ENCODE measurements at places on chromosomes 1 and 21.

GRCh38 chr1:202311875-202312635 lies 29.7 kb downstream of the UBE2T start:
- no peak for DNase-seq

DNA sequence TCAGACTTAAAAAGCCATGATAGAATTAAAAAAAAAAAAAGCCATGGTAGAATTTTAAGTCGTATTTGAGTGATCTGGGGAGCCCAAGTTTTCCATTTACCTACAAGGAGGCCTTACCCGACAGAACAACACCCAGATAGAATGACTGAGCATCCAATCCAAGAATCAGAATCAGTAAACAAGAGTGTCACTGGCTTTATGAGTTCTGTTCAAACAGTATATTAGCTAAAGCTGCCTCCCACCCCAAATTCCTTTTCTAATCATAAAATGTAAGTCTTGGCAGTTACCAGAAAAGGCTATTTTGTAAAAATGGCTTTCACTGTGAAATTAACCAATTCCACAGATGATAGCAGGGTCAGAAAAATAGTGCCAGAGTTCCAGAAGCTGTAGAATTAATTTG lies 1.2 kb downstream of the GTF2B start:
- no peak for DNase-seq

DNA sequence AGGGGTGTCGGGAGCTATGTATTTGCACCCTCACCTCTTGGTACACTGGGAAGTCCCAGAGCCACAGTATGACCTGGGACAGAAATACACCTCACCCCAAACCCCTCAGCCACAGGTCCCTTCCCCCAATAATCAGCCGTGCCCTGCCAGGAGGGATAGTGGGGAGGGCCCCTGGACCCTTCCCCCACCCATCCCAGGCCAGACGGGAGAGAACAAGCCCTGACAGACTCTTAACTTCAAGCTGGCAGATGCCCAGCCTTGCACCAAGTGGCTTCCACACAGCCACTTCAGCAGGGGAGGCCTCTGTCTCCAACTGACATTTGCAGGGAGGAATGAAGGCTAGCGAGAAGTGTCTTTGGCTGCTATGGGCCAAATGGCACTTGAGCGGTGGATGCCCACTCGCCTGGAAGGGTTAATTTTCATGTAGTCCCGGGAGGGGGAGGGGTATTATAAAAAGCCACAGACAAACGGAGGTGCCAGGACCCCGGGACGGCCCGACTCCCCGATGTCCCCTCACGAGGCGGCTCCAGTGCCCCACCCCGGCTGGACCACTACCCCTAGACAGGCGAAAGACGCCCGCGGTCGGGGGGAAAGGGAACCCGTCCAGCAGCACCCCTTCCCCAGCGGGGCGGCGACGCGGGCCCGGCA lies 495 bp downstream of the SYNC start:
- DNase-seq: peak; percentile 58

- no peak for DNase-seq
These were observed 147.9 kb upstream of the POU3F1 start for GRCh38 chr1:38194472-38194871.

Measured in SJSA1 (cell line).